ENCODE measurements at places on chromosomes 2 and 18. TPM values are rescaled to one million over a fixed set of nuclear protein-coding genes. Genes with fewer than 3 reads are reported as not detected.
A peak's percentile ranks its signal among the peaks of the same experiment; 100 is the strongest.

The OST4 gene
- total RNA-seq = 398 TPM

The GDF7 gene
- 11.0 TPM for total RNA-seq

The SLC9A4 gene
- 23.5 TPM for total RNA-seq

The C1QL2 gene
- total RNA-seq = not detected

GRCh38 chr2:182866461-182867406 lies at the start of gene FRZB:
Gene FRZB, minus strand, starts transcription at chr2:182866637. Its CDS starts 85 bp downstream, at chr2:182866552.
- DNase-seq = peak; percentile 68

GRCh38 chr2:9737053-9737875 lies 106.0 kb upstream of the TAF1B start:
- no peak for DNase-seq

DNA sequence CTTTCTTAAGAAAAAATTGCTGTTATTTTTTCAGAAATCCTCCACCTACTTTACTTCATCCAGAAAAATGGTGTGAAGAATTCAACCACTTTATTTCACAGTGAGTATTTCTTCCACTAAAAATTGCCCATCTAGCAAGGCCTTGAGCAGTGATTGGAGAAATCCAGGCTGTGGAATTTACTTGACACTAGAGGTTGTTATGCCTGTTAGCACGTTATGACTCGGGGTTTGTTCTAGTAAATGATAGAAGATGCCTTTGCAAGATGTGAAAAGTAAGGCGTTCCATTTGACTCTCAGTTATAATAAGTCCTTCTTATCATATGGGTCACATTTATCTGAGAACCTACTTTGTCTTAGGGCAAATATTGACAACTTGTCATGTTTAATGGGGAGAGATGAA lies 157.4 kb downstream of the MYO3B start:
- no peak for DNase-seq

DNA sequence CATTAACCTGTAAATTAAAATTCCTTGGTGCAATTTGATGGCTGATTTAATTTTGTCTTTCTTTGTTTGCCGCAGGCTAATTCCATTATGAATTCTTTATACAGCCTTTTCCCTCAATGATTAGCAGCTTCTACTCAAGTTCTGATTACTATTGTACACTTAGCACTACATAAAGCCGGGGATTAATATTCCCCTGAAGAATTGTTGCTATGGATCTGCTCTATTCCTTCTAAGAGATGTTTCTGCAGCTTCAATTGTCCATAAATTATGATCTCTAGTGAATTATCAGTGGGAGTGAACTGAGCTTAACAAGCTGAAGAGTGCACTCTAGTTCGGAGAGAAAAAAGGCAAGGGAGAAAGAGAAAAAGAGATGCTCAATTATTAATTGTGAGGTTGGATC lies 433.7 kb upstream of the SPRED2 start:
- no peak for DNase-seq

- DNase-seq = no peak
Observed at GRCh38 chr2:28490558-28490957, 5.3 kb upstream of the PLB1 start.

- no peak for DNase-seq
Observed at GRCh38 chr18:2515171-2515787, 56.0 kb downstream of the METTL4 start.

- DNase-seq = no peak
Observed at GRCh38 chr2:197306696-197307040, 3.9 kb downstream of the ANKRD44 start.

DNA sequence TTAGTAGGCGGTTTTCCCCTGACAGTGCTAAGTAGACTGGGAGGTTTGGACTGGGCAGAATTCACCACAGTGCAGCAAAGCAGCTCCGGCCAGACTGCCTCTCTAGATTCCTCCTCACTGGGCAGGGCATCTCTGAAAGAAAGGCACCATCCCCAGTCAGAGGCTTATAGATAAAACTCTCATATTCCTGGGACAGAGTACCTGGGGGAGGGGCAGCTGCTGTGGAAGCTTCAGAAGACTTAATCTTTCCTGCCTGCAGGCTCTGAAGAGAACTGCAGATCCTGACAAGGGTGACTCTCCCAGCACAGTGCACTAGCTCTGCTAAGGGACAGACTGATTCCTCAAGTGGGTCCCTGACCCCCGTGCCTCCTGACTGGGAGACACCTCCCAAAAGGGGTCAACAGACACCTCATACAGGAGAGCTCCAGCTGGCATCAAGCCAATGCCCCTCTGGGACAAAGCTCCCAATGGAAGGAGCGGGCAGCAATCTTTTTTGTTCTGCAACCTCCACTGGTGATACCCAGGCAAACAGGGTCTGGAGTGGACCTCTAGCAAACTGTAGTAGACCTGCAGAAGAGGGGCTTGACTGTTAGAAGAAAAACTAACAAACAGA lies 266.8 kb upstream of the CRIM1 start:
- DNase-seq = no peak

DNA sequence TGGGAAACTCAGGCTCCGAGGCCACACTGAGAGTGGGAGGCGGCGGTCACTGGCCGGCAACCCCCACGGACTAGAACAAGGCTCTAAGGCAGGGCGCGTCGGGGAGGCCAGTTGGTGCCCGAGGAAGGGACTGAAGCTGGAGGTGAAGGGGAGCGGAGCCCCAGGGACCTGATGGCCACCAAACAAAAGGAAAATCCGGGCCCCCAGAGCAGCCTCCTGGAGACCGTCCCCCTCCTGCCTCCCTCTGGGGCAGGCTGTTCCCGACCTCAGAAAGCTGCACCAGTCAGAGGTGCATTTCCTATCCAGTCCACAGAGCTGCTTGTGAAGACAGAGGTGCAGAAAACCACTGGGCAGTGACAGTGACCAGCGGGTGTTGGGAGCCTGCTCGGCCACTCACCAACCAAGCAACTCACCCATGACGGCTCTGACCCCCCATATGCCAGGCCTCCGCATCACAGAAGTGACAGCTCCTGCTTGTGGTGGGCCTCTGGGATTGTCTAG lies 172.7 kb downstream of the TWIST2 start:
- no peak for DNase-seq

- no peak for DNase-seq
Observed at GRCh38 chr2:23385748-23386338, 864 bp downstream of the KLHL29 start.

DNA sequence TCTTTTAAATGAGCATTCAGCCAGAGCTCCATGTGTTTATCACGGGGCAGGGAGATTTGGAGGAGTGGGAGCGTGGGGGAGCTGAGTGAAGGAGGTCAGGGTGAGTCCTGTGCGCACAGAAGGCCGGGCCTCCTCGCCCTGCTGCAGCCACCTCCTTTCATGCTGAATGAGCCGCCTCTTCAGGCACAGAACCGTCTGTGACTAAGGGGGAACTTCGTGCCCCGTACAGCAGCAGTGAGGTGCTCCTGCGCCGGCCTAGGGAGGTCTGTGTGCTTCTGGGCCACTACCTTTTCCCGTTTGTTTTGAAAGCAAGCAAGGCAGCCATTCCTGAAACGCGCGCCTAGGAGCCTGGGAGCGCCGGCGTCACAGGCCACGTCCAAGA lies 27.1 kb upstream of the ZNF516 start:
- no peak for DNase-seq

DNA sequence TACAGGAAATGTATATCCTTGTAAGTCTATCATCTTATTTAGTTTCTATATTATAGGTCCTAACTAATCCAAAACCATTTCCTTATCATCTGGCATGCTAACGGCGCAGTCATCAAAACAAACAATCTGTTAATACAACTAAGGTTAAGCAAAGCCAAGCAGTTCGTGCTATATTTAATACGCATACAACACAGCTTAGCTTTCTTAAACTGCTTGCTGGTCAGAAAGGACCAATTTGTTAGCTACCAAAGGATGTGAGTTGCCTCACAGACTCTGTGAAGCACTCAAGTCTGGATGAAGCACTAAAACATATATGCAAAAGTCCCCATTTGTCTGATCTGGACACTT lies 67.0 kb downstream of the ZEB2 start:
- no peak for DNase-seq

GRCh38 chr18:13605477-13605876 lies 120.9 kb downstream of the FAM210A start:
- DNase-seq = peak; percentile 17

GRCh38 chr2:54409752-54410151 lies 46.4 kb upstream of the SPTBN1 start:
- DNase-seq = no peak

- peak; percentile 63 for DNase-seq
Observed at GRCh38 chr18:51196118-51196810, 1.2 kb downstream of the MEX3C start.

DNA sequence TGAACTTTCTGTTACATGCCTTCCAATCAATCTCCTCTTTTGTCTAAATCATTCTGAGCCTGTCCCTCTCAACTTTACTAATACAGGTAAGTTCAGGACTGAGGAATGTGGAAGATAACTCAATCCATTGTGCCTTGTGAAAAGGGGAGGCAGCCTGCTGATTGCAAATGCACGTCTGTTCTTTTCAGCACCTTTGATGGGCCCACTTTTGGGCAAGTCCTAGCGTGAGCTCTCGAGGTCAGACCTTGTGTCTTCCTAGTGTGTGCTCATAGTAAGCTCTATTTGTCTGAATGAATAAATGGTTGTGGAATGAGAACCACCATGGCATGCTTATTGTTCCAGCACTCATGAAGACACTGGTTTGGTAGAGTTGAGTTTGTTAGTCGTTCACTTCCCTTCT lies 50.4 kb upstream of the REL start:
- DNase-seq = no peak

- DNase-seq = no peak
Observed at GRCh38 chr2:145957929-145958328, 1438.0 kb upstream of the ZEB2 start.

DNA sequence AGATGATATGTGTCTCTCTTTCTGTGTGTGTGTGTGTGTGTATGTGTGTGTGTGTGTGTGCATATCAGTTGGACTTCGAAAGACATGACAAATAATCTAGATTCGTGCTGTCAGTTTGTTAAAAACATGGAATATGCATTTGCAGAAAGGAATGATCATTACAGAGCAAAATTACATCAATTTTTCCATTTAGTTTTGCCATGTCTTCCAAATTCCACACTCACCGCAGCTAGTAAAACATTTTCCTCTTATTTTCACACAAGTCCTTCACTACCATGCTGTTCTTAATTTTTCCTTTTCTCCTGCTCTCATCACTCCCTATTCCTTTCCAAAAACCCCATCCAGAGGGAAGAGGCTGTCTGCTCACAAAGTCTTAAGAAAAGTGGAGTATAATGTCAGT lies 1191.4 kb upstream of the SLC39A10 start:
- no peak for DNase-seq

GRCh38 chr18:49226243-49227000 lies 234.0 kb downstream of the DYM start:
- no peak for DNase-seq

DNA sequence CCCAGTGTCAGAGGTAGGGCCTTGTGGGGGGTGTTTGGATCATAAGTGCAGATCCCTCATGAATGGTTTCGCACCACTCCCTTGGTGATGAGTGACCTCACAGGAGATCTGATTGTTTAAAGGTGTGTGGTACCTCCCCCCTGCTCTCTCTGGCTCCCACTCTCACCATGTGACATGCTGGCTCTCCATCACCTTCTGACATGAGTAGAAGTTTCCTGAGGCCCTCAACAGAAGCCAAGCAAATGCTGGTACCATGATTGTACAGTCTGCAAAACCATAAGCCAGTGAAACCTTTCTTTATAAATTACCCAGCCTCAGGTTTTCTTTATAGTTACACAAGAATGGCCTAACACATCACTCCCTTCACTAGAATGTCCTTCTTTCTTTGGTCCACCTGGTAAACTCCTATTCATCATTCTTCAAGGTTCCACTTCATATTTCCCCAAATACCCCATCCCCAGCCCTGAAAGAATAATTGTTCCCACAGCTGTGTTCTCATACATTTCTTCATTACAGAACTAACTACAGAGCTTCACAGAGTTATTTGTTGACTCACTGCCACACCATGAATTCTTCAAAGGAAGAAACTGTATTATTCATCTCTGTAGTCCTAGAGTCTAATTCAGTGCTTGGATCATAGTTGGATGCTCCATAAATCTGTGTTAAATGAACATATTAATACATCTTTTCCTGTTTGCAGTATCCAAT lies 81.2 kb upstream of the STK17B start:
- no peak for DNase-seq

DNA sequence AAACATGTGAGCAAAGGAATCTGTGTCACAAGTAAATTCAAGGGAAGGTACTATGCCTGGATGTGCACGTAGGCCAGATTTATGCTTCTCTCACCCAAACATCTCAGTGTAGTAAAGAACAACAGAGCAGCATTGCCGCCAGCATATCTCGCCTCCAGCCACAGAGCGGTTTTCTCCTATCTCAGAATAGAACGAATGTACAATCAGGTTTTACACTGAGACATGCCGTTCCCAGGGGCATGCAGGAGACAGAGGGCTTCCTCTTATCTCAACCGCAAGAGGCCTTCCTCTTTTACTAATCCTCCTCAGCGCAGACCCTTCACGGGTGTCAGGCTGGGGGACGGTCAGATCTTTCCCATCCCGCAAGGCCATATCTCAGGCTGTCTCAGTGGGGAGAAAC lies 175.3 kb downstream of the RPIA start:
- DNase-seq = no peak

GRCh38 chr2:212195626-212196025 lies 343.0 kb downstream of the ERBB4 start:
- no peak for DNase-seq

GRCh38 chr2:163210430-163210918 lies 371.9 kb upstream of the KCNH7 start:
- no peak for DNase-seq

Measured in ureter (tissue), 1 donor.